ENCODE measurements at places on chromosomes 6 and 20.
A peak's percentile ranks its signal among the peaks of the same experiment; 100 is the strongest.

DNA sequence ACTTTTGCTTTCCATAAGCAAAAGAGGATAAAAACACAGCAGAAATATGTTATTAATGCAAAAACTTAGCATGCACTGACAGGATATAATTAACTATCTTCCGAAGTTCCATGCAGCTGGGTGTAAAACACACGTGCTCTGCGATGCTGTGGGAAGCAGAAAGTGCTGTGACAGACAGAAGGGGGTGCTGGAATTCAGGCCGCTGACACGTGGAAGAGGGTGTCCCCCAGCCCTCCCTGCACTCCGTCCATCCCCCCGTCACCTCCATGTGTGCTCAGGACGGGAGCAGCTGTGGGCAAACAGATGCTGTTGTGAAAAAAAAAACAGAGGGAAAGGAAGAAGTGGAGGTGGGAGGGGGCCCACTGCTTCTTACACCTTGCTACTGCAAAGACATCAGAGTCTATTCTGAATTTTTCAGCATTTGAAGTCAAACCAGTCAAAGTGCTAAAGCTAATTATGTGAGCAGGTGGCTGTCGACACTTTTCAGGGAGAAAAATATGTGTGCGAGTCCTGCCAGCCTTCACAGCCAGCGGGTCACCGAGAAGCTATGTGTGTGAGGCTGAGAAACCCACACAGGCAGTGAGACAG is 175.9 kb upstream of the AFDN start:
- no peak for DNase-seq

DNA sequence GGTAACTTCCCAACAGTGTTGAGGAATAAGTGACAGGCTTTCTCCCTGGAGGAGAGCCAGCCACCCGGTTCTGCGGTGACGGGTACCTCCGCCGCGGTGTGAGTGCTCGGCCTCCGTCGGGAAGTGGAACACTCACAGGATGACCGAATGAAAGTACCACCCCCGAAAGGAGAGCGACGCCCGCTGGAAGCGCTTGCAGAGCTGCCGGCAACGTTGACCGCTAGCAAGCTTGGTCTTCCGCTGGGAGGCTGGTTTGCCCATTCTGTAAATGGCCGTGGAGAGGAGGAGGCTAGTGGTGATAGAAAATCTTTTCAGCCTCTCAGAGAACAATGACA is 614 bp upstream of the TMEM242 start:
- peak; percentile 85 for DNase-seq

- DNase-seq = no peak
Observed at GRCh38 chr20:64189530-64189966, 25.3 kb downstream of the MYT1 start.

- no peak for DNase-seq
Observed at GRCh38 chr6:116266803-116267202, 12.9 kb downstream of the TSPYL1 start.

DNA sequence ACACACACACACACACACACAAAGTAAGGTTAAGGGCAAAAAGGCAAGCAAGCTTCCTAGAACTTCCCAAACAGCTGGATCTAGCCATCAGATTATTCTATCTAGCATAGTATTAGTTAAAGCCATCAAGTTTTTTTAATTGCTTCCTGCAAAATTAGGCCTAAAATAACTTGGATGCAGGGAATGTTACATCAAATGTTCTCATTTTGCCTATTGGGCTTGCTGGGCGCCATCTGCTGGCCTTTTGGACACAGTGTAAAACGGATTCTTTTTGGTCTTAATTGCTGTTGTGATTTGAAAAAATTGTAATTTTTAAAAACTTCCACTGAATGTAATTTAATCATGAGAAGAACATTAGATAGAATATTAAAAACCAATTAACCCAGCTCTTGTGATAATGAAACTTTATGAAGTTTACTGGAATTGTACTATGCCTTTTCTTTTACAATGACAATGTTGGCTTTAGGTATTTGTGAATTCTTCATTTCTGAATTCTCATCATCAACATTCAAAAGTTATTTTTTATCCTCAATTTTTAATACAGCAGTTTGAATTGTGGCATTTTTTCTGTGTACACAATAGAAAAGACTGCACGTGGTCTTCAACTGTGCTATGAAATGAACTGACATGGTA is 6.8 kb downstream of the MKKS start:
- DNase-seq = no peak

DNA sequence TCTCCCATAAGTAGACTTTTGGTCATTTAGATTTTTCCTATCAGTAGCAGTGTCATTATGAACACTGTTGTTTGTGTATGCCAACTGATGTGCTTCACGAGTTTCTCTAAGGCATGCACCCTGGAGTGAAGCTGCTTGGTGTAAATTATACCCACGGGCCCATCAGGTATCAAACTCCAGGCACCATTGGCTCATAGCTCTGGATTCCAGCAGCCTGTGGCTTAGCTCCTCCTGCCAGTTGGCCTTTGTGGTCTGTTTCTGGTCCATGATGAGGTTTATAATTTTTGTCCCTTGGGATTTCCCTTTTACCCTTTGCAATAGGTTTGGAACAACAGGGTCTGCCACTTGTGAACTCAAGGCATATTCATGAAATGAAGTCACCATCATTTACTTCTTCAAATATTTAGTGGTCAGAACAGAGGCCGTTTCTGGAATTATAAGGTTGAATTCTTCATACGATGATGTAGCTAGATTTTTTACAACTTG is 350.5 kb downstream of the PRL start:
- DNase-seq = no peak

- no peak for DNase-seq
Observed at GRCh38 chr6:75089151-75089897, 116.5 kb downstream of the COL12A1 start.

GRCh38 chr6:103183831-103184411 is 1675.8 kb downstream of the HACE1 start:
- DNase-seq = no peak

DNA sequence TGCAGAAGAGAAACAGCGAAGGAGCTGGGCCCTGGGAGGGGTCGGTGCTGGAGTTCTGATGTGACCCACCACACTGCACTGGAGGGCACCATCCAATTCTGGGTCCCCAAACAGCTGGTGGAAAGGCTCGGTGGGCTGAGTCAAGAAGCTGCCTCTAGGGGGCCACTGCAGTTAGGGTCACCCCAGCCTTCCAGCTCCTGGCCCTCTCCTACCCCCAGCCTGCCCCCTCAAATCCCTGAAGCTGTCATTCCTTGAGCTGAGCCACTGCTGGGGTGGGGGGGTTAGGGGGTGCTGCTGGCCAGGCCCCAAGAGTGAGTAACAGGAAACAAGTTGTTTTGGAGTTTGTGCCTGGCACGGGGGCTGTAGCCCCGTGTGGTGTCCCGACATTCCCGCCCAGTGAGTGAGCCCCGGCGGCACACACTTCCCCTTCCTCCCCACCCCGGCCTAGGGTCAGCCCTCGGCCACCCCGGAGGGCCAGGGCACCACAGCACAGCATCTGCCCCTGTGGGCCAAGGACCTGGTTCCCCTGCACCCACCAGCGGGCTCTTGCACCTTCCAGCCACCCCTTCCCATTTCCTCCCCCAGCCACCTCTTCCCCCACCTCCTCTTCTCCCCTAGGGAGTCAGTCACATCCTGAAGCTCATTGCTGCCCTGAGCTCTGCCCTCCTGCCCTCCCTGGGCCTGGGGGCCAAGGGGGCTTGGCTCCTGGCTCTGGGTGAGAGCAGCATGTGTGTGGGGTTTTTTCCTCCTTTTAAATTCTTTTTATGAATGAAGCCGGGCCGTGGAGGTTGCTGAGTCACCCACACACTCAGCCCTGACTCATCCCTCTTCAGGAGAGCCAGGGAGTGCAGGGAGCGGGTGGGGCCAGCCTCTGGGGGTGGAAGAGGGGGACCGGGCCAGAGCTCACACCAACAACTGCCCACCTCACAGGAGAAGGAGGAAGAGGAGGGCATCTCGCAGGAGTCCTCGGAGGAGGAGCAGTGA is 4.6 kb downstream of the SMIM29 start:
- DNase-seq = no peak

- DNase-seq = no peak
Observed at GRCh38 chr6:33343953-33344611, 26.5 kb upstream of the ZBTB22 start.

- no peak for DNase-seq
Observed at GRCh38 chr6:111274593-111275217, 187.4 kb downstream of the SLC16A10 start.

- no peak for DNase-seq
Observed at GRCh38 chr6:107676042-107676441, 148.1 kb downstream of the SCML4 start.

GRCh38 chr6:126134491-126134890 is 148.2 kb downstream of the TRMT11 start:
- no peak for DNase-seq

- no peak for DNase-seq
Observed at GRCh38 chr6:80335121-80335531, 228.7 kb downstream of the BCKDHB start.

GRCh38 chr6:90231308-90231707 is 65.3 kb downstream of the BACH2 start:
- DNase-seq = no peak

DNA sequence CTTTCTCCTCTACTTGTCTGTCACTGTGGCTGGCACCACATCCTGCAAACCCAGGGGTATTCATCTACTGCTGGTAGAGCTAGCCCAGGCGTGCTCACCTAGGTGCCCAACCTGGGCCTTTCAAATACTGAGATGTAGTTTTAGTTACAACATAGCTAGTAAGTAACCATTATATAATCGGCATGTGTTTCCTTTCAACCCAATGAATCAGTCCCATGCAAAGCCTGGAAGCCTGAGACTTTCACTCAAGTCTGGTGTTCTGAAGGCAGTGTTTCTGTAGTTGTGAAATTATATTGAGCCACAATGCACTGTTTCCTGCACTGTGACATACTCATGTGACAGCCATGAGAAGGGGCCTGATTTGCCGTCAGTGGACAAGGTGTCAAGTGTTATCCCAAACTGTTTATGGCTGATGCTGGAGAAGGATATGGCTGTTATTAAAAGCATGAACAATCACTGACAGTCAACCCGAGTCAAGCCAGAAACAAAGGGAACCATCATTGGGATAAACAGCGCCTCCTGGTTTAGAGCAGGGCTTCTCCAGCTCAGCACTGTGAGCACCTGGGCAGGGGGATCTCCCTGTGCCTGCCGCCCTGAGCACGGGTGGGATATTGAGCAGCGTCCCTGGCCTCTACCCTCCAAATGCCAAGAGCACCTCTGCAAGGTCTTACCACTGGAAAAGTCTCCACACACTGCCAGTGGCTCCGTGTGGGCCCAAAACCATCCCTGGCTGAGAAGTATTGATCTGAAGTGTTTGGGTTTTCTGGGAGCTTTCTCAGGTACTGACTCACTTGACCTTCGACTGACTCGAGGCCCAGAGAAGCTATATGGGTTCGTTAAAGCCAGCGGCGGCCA is 1.6 kb downstream of the PSMA7 start:
- DNase-seq = no peak

DNA sequence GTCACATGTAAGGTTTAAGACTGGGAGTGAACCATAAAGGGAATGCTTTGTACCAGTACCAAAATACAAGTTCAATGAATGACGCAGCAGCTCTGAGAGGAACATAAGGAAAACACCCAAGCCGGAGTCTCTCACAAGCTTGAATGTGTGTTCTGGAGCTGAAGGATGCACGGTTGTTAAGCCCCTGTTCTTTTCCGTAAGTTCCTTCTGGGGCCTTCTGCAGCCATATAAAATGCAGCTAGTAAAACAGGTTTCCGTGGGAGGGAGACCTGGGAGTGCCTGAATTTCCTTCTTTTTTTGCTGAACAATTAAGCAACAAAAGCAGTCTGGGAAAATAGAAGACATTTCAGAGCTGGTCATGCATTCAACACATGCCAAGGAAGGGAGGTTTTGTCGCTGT is 73.2 kb upstream of the JAG1 start:
- no peak for DNase-seq

- no peak for DNase-seq
Observed at GRCh38 chr6:118524686-118525085, 23.4 kb upstream of the PLN start.

DNA sequence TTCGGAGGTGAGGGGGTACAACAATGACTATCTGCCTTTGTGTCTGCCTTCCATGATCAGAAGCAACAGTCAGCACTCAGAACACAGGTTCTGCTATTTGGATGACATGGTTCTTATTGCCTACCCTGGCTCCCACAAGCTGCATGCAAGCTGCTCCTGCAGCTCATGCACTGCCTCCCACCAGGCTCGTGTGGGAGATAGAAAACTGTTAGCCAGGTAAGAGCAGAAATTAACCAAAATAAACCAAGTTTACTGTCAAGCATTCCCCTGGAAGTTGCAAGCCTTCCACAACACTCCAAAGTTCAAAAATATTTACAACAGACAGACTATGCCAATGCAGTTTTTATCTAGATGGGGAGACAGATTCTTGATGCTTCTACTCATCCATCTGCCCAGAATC is 31.0 kb downstream of the OPRM1 start:
- no peak for DNase-seq

DNA sequence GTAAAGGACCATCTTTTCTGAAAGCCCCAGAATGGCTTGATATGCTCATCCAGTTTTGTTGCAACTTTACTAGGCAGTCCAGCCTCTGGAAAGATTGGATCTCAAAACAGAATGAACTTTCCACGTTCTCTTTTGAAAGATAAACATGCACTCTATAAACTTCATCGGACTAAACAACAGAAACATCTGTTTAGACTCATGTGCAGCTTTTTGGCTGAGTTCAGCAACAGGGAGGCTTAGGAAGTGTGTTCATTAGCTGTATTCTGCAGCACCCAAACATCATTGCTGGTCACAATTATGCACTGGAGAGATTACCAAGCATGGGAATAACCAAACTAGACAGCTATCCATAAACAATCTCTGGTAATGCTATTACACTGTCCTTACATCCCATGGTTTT is 180.5 kb downstream of the TENT5A start:
- no peak for DNase-seq

DNA sequence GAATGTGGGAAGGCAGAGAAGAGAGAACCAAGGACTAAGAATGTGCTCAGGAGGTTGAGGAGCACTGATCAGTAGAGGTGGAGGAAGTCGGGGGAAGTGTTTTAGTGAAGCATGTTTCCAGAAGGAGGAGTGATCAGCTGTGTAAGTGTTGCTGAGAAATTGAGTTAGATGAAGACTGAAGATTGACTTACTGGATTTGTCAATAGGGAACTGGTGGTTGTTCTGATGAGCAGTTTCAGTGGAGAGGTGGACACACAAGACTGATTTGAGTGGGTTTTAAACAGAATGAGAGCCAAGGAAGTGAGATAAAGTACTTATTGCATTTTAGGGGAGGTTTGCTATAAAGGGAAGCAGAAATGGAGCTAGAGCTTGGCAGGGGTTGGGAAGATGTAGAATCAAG is 182.6 kb downstream of the CDKAL1 start:
- DNase-seq = no peak

GRCh38 chr20:47993035-47993755 is 207.9 kb upstream of the SULF2 start:
- no peak for DNase-seq

GRCh38 chr20:14561741-14562221 is 224.4 kb upstream of the FLRT3 start:
- no peak for DNase-seq
